ENCODE measurements at places on chromosomes 5 and 9. TPM values are rescaled to one million over a fixed set of nuclear protein-coding genes. Genes with fewer than 3 reads are reported as not detected.

GRCh38 chr5:65919773-65920172 lies 6.6 kb upstream of the ERBIN start:
- H3K4me3 ChIP-seq: no peak overlapping the region
- no peak overlapping the region for H3K27ac ChIP-seq

ZBED3 gene
- total RNA-seq: 8.6 TPM

HCN1 gene
- total RNA-seq: 0.05 TPM

- no peaks in the 10 kb centered on the region for H3K36me3 ChIP-seq
- no peaks in the 10 kb centered on the region for H3K4me1 ChIP-seq
Observed at GRCh38 chr9:91655215-91655614, 231.6 kb upstream of the NFIL3 start.

- no peaks in the 10 kb centered on the region for H3K27me3 ChIP-seq
- DNase-seq: no peak
- no peak overlapping the region for H3K4me3 ChIP-seq
- peaks cover 32% of the 10 kb centered on the region for H3K4me1 ChIP-seq
- H3K36me3 ChIP-seq: no peaks in the 10 kb centered on the region
Observed at GRCh38 chr5:10445352-10445751, 3.7 kb downstream of the ROPN1L start.

- H3K27me3 ChIP-seq: no peaks in the 10 kb centered on the region
- no peak overlapping the region for H3K4me3 ChIP-seq
- H3K36me3 ChIP-seq: peaks cover 2% of the 10 kb centered on the region
- no peak overlapping the region for H3K27ac ChIP-seq
- peaks cover 15% of the 10 kb centered on the region for H3K4me1 ChIP-seq
Observed at GRCh38 chr9:68914751-68915150, 99.2 kb downstream of the PRKACG start.

UIMC1 gene
- total RNA-seq: 43.0 TPM

- no peaks in the 10 kb centered on the region for H3K36me3 ChIP-seq
- DNase-seq: no peak
- no peaks in the 10 kb centered on the region for H3K4me1 ChIP-seq
- no peak overlapping the region for H3K4me3 ChIP-seq
Observed at GRCh38 chr5:79122973-79123372, 11.4 kb downstream of the BHMT start.

DNA sequence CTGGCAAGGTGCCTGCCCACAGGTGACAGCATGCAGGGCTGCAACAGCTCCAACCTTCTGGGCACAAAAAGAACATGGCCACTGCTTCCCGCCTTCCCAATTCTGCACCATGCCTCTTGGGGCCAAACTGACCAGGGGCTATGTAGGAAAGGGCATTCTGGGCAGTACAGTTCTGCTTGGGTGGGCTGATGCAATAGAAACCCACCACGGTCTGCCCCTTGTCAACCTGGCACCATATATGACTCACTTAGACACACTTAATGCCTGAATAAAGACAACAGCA lies 40.2 kb upstream of the FCN1 start:
- H3K27me3 ChIP-seq: no peaks in the 10 kb centered on the region
- DNase-seq: no peak
- no peak overlapping the region for H3K27ac ChIP-seq

DNA sequence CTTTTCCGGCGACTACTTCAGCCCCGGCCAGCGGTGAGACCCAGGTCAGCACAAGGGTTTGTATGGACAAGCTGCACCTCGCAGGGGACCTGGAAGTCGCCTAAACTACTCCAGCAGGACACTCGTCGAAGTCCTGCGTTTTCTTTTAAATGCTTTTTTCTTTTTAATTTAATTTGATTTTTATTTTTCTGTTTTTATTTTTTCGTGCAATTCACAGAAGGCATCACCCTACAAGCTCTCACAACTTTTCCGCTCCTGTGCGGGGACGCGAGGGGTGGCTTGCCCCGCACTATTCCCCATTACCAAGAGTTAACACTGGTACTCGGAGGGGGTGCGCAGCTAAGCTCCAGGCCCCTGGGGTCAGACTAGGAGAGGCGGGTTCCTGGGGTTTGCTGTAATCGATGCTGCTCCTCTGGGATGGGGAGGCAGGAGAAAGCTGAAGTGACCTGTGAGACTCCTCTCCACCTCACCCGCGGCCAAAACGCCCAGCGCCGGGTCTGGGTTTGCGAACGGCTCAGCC lies 1.3 kb downstream of the EDIL3 start:
- H3K4me1 ChIP-seq: peaks cover 5% of the 10 kb centered on the region
- DNase-seq: no peak
- H3K27ac ChIP-seq: peak overlapping the region; percentile 70
- no peaks in the 10 kb centered on the region for H3K36me3 ChIP-seq

- H3K4me1 ChIP-seq: peaks cover 64% of the 10 kb centered on the region
- H3K27me3 ChIP-seq: no peaks in the 10 kb centered on the region
- no peak overlapping the region for H3K4me3 ChIP-seq
- no peaks in the 10 kb centered on the region for H3K36me3 ChIP-seq
- DNase-seq: no peak
Observed at GRCh38 chr5:80125022-80125961, 90.1 kb downstream of the THBS4 start.

GRCh38 chr5:127802477-127802865 lies 99.3 kb downstream of the CCDC192 start:
- H3K4me1 ChIP-seq: peaks cover 11% of the 10 kb centered on the region
- H3K4me3 ChIP-seq: no peak overlapping the region
- H3K27me3 ChIP-seq: no peaks in the 10 kb centered on the region
- DNase-seq: no peak
- no peaks in the 10 kb centered on the region for H3K36me3 ChIP-seq

DNA sequence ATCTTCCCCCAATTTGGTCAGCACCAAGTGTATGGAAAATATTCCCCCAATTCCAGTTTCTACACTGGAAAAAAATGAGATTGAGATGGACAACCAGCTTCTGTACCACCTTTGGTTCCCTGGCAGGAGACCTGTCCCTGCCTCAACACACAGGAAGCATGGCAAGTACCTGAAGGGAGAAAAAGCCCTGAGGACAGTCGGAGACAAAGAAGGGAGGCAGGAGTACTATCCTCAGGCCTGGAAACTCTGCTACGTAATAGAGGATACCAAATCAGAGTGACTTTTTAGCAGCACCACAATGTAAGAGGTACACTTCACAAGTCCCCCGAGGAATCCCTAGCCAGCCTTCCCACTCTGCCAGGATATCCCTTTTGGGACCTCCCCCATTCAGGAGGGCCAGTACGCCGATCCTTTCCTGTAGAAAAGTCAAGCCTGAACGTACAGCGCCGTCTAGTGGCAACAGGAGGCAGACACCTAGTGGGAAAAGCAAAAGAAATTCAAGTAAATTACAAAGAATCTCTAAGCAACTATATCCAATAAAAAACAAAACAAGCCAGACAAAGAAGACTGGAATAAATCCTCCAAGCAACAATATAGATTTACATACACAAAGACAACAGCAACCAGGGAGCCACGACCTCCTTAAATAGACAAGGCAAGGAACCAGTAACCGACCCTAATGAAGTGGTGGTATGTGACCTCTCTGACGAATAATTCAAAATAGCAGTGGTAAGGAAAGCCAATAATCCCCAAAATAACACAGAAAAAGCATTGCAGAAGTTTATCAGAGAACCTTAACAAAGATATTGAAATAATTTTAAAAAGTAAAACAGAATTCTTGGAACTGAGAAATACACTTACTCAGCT lies 63.3 kb upstream of the SLCO6A1 start:
- DNase-seq: peak; percentile 5
- no peaks in the 10 kb centered on the region for H3K27me3 ChIP-seq
- no peak overlapping the region for H3K27ac ChIP-seq
- no peaks in the 10 kb centered on the region for H3K36me3 ChIP-seq
- H3K4me3 ChIP-seq: no peak overlapping the region

DNA sequence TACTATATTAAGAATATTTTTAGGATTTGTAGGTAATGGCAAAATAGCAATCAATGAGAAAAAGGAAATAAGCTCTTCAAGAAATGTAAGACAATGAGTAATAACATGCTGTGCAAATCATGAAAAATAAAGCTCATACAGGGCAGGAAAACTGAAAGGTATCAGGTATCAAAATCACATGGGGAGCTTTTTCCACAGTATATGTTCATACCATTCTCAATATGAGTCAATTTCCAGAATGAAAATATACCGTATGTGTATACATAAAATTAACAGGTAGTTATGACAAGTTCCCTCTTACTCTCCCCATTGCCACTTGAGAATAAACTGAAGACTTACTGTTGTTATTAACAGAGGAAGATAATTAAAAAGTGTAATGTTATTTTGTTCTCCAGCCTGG lies 35.9 kb downstream of the EFCAB9 start:
- no peak overlapping the region for H3K27ac ChIP-seq
- no peaks in the 10 kb centered on the region for H3K27me3 ChIP-seq
- H3K4me1 ChIP-seq: peaks cover 3% of the 10 kb centered on the region
- no peak overlapping the region for H3K4me3 ChIP-seq
- H3K36me3 ChIP-seq: peaks cover 45% of the 10 kb centered on the region
- no peak for DNase-seq

DNA sequence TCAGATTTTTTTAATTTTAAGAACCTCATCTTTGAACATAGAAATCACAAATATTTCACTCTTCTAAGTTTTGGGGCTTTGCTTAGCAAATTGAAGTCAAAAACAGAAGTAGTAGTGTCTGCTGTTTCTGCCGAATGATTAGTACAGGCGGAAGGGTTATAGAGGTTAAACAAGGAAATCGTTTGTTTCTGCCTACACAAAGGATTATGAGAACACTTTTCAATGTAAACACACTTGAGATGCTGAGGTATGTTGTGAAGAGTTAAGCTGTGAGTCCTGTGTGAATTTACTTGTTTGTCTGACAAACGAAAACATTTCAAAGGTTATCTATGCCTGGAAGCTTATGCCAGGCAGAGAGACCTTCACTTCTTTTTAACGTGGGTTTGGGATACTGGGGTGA lies 224.8 kb downstream of the CETN3 start:
- H3K27me3 ChIP-seq: no peaks in the 10 kb centered on the region
- no peak overlapping the region for H3K27ac ChIP-seq
- H3K4me1 ChIP-seq: no peaks in the 10 kb centered on the region

PCA3 gene
- not detected for total RNA-seq

DNA sequence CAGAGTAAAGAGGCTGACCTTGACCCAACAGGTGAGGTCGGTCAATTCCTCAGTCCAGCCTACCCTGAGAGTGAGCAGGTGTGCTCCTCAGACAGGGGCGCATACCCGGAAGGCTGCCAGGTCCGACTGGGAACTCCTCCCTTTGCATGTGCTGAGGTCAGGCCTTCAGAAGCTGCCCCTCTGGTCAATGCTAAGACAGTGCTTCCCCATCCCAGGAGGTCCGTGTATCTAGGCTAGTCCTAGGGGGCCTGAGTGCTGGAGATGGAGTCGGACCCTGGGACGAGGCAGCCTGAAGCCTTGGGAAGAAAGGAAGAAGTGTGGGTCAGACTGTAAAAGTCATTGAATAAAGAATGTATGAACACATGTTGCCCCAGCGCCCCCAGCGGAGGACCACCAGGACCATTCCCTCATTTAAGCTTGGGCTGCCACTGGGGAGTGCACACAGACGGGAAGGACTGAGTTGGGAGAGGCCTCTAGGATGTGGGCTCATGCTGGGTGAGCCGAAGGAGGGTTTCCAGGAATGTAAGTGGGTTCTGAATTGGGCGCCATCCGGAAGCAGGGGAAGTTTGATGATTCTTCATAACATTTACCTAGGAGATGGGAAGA lies 41.0 kb upstream of the GFPT2 start:
- H3K27ac ChIP-seq: no peak overlapping the region
- no peak for DNase-seq
- no peaks in the 10 kb centered on the region for H3K4me1 ChIP-seq
- no peaks in the 10 kb centered on the region for H3K36me3 ChIP-seq
- no peak overlapping the region for H3K4me3 ChIP-seq

- no peak overlapping the region for H3K27ac ChIP-seq
- H3K4me3 ChIP-seq: no peak overlapping the region
- peaks cover 24% of the 10 kb centered on the region for H3K4me1 ChIP-seq
- H3K36me3 ChIP-seq: no peaks in the 10 kb centered on the region
- no peak for DNase-seq
Observed at GRCh38 chr9:126388964-126389708, 62.5 kb downstream of the MVB12B start.

DNA sequence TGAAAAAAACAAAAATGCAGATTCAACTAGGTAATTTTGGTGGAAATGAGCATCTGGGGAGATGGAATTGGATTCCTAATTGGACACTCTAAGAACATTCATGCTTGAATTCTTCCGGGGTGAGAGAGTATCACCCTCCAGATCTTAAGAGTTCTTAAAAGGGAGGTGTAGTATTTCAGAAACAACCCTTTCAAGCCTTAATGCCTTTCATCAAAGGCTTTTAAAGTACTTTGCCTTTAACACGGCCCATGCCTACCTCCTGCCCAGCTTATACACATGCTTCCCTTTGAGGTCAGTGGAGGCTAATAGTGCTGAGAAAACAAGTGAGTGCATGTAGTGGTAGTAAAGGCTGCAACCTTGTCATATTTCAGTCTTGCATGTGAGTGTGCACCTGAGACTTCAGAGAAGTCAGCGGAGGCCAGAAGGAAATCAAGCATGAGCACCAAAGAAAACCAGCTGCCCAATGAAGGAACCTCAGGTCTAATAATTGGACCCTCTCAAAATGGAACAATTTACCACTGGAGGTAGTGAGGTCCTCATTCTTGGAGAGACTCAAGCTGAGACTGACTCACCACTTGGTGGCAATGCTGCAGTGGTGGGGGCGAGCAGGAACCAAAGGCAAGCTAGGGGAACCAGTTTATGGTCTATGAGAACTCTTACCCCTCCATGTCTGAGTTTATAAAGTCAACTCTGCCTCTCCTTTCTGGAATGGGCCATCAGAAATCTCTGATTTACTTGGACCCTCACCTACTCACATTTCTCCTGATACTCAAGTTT lies 98.4 kb upstream of the GDNF start:
- no peak for DNase-seq
- H3K27ac ChIP-seq: no peak overlapping the region
- no peaks in the 10 kb centered on the region for H3K27me3 ChIP-seq
- no peaks in the 10 kb centered on the region for H3K4me1 ChIP-seq

PCDHA11 gene
- not detected for total RNA-seq

DNA sequence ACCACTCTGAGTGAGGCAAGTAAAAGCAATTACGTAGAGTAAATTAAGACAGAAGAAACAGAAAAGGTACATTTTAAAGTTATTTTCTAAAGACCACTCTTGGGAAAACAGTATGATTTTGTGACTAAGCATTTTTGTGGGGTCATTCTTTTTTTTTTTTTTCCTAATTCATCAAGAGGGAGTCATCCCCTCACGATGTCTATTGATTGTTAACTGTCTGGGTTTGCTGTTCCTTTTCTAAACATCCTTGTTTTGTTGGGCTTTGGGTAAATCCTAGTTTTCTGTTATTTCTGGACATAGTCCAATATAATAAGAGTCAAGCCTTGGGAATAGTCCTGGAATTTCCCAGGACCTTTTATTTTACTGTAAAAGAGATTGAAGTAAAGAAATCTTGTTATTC lies 63.8 kb downstream of the ANKRD55 start:
- DNase-seq: no peak
- H3K27ac ChIP-seq: no peak overlapping the region
- no peaks in the 10 kb centered on the region for H3K27me3 ChIP-seq
- H3K4me1 ChIP-seq: no peaks in the 10 kb centered on the region
- H3K4me3 ChIP-seq: no peak overlapping the region

LCN10 gene
- total RNA-seq: 1.9 TPM

- H3K27me3 ChIP-seq: no peaks in the 10 kb centered on the region
- no peak for DNase-seq
- peaks cover 27% of the 10 kb centered on the region for H3K4me1 ChIP-seq
- no peak overlapping the region for H3K4me3 ChIP-seq
- no peak overlapping the region for H3K27ac ChIP-seq
Observed at GRCh38 chr5:95633671-95634070, 12.9 kb upstream of the RFESD start.

EDIL3 gene
- 3.2 TPM for total RNA-seq

PTBP3 gene
- total RNA-seq: 18.1 TPM

PTGDS gene
- total RNA-seq: 3,349 TPM

GRCh38 chr5:164688437-164688836 lies 1183.0 kb downstream of the MAT2B start:
- no peaks in the 10 kb centered on the region for H3K27me3 ChIP-seq
- H3K4me1 ChIP-seq: no peaks in the 10 kb centered on the region
